ENCODE measurements at places on chromosomes 11 and 22.

DNA sequence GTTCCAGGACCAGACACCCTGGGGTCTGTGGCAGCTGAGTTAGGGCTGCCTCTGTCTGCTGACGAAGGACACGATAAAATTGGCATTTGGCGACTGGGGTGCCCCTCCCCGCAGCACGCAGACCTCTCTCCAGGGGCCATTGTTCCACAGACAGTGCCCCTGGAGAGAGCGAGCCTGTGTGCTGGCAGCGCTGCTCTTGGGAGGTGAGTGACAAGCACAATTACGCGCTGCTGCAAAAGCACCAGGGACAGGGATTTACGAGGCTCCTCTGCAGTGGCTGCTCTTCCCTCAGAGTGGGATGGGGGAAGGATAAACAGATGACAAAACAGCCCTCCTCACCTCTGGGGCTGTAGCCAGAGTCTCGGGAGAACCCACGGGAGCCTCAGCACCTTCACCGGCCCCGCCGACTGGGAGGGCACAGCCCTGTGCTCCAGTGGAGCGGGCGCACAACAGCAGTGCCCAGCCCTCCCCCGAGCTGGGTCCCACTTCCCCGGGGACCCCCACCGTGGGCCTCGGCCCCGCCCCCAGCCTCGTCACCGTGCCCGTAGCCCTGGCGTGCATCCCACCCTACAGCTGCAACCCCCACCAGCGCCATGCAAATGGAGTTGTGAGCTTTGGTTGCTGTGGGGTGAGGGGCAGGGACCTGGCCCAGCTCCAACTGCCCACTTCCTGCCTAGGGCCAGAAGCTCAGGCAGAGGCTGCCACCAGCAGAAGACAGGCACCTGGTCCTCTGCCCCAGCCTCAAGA lies 19.6 kb downstream of the CHID1 start:
- no peak for DNase-seq

- DNase-seq, result no peak
Observed at GRCh38 chr11:73530109-73530508, 67.8 kb downstream of the FAM168A start.

DNA sequence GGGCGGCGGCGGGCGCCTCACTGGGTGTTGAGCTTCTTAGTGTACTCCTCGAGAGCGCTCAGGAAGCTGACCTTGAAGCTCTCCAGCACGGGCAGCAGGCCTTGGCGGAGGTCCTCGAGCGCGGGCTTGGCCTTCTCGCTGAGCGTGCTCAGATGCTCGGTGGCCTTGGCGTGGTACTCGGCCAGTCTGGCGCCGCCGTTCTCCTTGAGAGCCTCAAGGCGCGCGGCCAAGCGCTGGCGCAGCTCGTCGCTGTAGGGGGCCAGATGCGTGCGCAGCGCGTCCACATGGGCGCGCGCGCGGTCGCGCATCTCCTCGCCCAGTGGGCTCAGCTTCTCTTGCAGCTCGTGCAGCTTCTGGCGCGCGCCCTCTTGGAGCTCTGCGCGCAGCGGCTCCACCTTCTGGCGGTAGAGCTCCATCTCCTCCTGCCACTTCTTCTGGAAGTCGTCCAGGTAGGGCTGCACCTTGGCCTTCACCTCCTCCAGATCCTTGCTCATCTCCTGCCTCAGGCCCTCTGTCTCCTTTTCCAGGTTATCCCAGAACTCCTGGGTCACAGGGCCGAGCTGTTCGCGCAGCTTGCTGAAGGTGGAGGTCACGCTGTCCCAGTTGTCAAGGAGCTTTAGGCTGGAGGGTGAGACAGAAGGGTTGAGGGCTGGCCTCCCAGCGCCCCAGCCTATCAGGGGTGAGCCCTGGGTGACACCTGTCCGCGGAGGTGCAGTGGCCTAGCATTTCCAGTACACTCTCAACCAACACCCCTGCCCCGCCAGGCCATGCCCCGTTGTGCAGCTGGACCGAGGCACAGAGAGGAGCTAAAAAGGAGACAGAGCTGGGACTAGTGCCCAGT lies 1.4 kb downstream of the APOA1 start:
- peak; percentile 74 for DNase-seq

DNA sequence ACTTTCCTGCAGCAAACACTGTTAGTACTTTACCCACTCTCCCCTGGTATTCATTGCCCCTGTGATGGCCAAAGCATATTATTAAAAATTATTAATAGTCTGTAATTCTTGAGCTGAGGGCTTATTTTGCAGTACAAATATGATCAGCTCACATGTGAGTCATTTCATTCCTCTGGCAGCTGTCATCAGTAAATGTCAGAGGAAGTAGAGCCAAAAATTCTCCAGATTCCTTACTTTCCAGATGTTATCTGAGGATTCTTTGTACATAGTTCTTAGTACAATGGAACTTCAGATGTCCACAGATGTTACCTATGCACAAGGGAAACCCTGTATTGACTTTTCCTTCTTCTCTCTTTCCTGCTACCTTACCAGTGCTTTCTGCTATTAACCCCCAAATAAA lies 12.5 kb downstream of the OR5B3 start:
- DNase-seq, result no peak

DNA sequence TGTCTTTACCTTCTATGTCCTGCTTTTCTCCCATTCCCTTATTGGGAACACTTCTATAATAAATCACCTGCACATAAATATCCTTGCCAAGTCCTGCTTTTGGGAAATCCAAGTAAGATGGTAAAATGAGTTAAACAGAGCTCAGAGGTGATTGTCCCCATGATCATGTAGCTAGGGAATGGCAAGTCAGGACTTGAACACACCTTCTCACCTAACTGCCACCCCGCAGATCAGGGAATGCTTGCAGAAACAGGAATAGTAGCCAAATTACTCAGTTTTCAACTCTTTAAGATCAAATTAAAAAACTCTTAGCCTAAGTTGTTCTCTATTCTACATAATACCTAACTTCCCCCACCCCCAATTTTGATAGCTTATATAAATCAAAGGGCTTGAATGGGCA lies 16.0 kb downstream of the OOSP3 start:
- DNase-seq, result no peak

DNA sequence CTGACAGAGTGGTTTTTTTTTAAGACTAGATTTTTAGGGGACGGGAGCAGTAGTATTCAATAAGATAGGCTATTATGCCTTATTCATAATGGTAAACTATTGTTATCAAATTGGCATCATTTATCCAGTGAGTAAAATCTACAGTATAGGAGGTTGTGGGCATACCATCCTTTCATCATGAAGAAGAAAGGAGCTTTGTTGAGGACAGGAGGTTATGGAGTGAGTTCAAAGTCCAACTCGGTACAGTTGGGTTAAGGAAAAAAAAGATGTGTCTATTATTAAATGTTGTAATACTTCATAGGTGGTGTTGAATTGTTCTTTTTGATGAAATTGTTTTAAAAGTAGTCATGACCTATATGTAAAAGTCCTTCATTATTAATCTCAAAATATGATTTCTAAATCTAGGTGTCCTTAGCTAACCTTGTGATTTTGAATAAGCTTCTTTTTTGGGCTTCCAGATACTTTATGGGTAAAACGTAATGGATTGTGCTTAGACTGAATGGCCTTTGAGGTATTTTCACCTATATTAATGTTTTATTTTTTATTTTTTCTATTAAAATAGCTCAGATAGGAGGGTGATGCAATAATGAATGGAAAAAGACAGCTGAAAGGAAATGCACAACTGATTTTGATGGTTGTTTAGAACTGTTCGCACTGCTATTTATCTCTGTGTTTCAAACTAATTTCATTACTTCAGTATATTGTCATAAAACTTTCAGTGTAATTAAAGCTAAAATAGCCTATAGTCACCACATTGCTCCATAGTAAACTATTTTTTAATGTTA lies 15.3 kb upstream of the CNTF start:
- no peak for DNase-seq

- DNase-seq, result no peak
Observed at GRCh38 chr11:84906995-84907394, 720.1 kb downstream of the DLG2 start.

GRCh38 chr11:46330563-46331281 lies 16.5 kb upstream of the DGKZ start:
- DNase-seq, result no peak

DNA sequence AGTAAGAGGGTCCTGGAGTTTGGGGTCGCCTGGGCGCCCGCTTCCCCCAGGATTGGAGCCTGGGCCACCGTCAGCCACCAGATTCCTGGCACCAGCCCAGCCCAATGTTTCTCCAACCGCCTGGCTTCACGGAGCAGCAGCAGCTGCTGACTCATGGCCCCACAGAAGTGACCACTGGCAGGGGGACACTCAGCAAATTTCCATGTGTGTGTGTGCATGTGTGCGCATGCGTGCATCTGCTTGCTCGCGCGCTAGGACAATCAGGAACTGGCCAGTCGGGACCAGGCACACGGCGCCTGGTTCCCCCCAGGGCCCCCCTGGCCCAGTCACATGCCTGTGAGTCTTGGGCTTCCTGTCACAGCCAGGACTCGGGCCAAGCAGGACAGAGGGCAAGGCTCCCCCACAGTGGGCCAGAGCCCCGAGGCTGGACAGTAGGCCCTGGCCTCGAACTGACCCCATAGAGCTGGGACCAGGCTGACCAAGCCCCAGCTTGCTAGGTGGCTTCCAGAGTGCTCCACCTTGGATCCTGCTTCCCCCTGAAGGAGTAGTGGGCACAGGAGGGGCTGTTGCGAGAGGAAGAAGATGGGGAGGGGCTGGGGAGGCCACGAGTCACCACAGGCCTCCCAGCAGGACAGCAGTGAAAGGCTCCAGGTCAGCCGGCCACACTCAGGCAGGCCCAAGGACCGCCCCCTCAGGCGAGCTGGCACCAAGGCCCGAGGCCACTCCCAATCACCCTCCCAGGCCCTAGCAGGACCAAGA lies 3.2 kb downstream of the CTSD start:
- no peak for DNase-seq

- DNase-seq, result no peak
Observed at GRCh38 chr11:68916439-68916838, 12.7 kb downstream of the IGHMBP2 start.

Measured in stimulated activated CD4-positive, alpha-beta T cell treated with anti-CD3 and anti-CD28 coated beads, Interleukin-2, amount 100 ng/mL, for 24 hours (primary cell).